Fibroblast of skin of left quadriceps (primary cell): ENCODE measurements at places on chromosomes 13 and 19.

- no peak for DNase-seq
These were observed 31.2 kb downstream of the KEAP1 start for GRCh38 chr19:10471909-10472308.

GRCh38 chr13:88979465-88980175 lies 1308.4 kb downstream of the SLITRK5 start:
- DNase-seq: no peak

DNA sequence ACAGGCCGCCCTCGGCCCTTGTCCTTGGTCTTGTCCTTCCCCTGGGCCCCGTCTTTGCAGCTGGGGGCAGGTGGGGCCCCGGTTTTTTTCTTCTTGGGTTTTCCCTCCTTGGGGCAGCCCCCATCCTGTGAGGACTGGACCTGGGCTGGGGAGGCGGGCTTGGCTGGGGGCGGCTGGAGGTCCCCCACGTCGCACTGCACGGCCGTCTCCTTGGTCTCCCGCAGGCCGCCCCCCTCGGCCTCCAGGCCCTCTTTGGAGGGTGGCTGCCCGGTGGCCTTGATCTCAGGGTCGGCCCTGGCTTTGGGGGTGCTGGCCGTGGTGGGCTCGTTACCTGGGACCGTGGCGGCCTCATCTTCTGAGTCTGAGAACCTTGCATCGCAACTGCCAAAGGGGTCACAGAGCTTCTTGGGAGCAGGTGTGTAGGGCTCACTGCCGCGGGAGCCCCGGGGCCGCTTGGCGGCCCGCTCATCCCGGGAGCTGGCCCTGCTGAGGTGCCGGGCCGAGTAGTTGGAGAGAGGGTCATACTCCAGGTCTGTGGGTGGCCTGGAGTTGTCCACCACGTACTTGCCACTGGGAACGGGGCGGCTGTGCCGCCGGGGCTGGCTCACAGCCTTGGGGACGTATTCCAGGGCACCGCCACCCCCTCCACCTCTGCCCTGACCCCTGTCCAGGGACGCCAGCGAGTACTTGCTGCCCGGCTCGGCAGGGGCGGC lies 15.6 kb upstream of the ATP8B3 start:
- no peak for DNase-seq

GRCh38 chr13:58165617-58166016 lies 534.1 kb downstream of the PCDH17 start:
- no peak for DNase-seq

DNA sequence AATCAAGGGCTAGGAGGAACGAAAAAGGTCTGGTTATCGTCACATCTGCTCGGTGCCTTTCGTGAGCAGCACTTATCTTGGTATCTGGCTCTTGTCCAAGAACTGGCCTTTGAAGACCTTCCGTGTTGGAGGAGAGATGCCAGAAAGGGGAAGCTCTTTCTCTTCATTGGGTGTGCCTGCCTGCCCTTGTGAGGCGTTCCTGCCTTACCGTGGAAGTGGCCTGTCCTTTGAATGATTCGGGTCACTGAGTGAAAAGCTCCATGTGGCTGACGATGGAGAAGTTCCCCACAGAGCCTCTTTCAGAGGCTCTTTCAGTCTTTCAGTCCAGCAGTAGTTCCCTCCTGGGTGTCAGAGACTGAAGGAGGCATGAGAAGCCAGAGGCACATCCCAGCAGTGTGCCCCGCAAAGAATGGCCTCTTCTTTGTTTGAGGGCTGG lies 121.5 kb upstream of the SLC10A2 start:
- no peak for DNase-seq

DNA sequence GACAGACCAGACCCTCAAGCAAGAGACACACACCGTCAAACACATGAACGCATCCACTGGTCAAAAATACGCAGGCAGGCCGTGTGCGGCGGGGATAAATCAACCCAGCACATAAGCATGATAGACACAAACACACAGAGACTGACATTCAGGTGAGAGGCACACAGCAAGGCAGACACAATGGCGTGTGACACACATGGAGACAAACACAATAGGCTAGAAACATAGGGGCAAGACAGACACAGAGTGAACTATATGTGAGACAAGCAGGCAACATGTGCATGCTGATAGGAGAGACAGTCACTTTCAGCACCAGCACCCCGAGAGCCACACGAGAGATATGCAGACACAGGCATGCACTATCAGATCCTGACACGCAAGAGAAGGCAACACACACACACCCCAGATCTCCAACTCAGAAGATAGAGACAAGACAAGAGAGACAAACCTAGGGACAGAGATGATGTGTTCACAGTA lies 6.9 kb upstream of the JUNB start:
- no peak for DNase-seq

DNA sequence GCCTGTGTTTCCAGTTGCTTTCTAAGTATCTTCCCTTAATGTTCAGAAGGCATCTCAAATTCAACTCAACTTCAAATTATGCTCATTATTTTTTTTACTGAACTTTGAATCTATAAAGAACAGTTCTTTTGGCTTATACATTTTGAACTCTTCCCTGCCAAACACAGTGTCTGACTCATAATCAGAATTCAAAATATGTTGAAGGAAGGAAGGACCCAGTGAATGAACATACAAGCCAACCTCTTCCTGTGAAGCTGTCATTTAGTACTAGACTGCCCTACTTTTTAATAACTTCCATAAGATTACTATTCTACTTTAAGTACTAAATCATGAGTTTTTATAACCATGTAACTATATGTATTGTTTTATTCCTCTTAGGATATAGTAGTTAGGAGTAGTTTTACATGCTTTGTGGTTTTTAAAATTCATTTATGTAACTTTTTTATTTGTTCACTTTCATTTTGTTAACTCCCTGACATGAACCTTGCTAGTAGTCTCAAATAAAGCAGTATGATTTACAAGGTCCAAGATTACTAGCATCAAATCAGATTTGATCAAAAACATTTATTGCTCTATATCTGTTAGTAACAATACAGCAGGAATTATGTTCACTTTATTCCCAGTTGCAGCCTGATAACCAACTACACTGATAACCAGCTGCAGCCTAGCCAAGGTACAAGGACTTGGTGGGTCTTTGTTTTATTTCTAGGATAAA lies 6.4 kb downstream of the NUDT15 start:
- peak; percentile 42 for DNase-seq

GRCh38 chr13:35817642-35818607 lies 313.3 kb downstream of the DCLK1 start:
- DNase-seq: no peak
